IPS-NIHi11 (cell line): ENCODE measurements at places on chromosomes 1 and 21.

DNA sequence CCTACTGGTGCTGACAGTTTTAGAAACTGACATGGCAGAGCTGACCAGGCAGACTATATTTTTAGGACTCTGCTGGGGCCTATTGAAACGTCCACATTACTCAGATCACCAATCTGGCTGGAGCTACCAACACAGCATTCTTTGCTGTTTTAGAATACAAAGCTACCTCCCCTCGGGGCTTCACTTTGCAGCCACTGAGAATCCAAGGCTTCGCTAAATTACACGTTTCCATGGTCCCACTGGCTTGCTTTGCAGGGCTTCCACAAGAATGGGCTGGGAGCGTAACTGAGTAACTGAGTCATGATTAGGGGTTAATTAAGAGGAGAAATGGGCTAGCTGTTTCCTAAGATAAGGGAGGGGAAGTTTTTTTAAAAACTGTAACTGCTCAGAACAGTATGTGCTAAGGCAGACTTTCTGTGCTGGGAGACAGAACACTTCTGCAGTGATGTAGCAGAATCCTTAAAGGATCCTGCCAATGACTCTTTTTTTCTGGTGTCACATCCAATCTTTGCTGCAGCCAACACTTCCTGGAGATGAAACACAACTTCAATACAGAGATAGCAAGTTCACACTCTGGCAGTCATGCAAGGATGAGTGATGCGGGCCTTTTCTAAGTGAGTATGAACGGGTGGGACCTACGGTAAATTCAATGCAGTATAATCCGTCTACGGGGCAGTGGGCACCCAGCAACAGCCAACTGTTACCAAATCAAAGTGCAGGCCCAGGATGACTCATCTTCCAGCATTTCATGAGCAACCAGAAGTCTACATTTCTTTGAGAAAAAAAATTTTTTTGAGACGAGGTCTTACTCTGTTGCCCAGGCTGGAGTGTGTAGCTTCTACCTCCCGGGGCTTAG is 21.5 kb downstream of the NDUFS5 start:
- DNase-seq: no peak

GRCh38 chr21:24118738-24119459 is 1488.4 kb downstream of the MRPL39 start:
- DNase-seq: no peak

- peak; percentile 55 for DNase-seq
Observed at GRCh38 chr1:9942399-9942938, 722 bp downstream of the LZIC start.

- DNase-seq: peak; percentile 64
Observed at GRCh38 chr1:38291906-38292521, 245.4 kb upstream of the POU3F1 start.

- DNase-seq: peak; percentile 83
Observed at GRCh38 chr1:151716771-151717631, at the start of gene CELF3. Gene CELF3, minus strand, starts transcription at chr1:151716803. Its CDS starts 783 bp downstream, at chr1:151716020.

GRCh38 chr1:53414632-53415031 is 44.6 kb upstream of the DMRTB1 start:
- DNase-seq: no peak

GRCh38 chr1:3759796-3760195 is 7.5 kb downstream of the CCDC27 start:
- no peak for DNase-seq

DNA sequence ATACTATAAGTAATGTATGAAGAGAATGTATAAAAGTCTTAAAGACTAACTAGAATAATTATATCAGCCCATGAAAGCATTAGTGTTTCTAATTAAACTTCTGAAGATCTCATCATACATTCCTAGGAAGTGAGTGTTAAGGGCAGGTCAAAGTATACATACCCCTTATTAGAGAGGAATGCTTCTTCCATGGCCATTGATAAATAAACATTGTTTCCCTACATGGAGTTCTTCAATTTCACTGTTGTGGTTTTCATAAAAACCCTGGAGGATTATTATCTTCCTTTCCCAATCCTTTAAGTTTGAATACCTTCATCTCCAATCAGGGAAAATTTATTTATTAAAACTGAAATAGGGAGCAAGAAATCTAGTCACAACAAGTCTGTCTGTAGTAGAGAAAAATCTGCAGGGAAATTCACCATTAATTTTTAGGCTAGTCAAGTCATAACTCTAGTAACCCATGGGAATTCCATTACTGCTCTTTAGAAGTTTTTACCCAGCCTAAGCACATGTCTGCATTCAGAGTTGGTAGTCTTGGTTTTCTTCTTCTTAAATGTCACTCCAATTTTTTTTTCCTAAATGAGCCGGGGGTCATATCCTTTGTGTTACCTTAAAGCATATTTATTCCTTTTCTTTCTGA is 147.0 kb downstream of the TNFSF18 start:
- no peak for DNase-seq

DNA sequence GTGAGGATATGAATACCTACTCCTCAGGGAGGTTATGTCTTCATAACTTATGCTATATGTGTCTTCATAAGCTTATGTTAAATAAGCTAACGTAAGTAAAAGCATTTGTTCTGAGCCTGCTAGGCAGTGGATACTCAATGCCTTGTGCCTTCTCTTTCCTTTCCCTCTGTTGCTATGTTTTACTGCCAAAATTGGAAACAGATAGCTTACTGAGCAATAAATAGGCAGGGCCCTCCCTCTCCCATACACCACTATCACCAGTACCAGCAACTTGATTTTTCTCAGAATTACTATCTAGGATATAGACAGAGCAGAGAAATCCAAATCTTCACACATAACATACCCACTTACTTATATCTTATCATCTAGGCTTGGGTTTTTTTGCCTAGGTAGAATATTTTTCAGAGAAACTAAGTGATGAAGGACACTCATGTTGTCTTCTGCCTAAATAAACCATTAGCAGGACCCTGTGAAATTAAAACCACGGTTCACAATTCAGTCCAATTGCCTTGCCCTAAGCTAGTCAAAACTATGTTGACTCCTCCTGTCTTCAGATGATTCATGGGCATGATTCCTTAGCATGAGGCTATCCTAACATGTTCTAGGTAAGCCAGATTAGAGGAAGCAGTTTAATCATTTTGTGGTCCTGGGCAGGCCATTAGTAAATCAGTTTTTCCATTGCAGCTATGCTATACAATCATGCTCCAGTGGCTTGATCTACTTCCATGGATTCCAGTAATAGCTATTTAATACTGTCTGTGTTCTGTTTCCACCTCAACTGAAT is 15.9 kb upstream of the LRRC8C start:
- no peak for DNase-seq

DNA sequence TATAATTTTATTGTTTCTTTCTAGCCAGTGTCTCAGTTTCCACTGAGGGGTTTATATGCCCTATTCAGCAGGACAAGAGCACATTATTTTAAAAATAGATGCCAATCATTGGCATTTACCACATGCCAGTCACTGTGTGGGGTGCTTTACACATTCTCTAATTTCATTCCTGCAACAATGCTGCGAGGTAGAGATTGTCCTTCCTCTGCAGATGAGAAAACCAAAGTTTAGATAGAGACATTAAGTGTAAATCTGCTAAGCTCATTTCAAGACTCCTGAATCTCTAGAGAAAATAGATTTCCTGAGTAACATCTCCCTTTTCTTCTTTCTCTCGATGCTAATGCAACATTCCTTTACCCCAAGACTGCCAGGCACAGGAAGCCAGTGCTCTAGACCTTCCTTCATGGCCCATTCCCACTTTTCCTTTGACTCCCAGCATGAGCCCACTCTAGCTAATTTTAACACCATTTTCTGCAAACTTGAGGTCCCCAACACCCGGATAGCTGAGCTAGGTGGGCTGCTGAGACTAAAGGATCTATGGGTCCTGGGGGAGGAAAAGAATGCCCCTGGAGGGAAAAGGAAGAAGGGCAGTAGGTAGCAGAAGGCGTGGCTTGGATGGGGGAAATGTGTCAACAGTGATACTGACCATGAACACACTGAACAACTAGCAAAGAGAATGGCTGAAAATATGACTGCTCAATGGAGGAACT is 50.0 kb downstream of the SH3GLB1 start:
- DNase-seq: peak; percentile 29

GRCh38 chr21:37784591-37785318 is 131.5 kb downstream of the KCNJ6 start:
- DNase-seq: no peak

DNA sequence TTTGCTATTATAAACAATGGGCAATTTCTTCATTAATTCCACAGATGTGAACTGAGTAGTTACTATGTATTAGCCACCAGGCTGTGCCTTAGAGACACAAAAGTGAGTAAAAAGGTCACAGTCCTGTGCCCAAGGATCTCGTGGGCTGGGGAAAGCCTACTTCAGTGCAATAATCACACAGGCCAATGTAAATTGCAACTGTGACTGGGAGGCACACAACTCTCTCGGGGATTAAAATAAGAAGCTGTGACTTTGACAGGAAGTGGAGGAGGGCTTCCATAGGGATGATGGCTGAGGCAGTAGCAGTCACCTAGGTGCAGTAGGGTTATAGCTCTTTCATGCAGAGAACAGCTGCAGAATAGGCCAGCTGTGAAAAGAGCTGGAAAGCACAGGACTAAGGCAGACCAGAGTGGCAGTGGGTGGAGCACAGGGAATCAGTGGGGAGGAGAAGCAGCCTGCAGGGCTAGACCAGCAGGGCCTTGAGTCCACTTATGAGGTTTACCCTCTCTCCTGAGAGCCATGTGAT is 121.9 kb downstream of the MAB21L3 start:
- peak; percentile 20 for DNase-seq

DNA sequence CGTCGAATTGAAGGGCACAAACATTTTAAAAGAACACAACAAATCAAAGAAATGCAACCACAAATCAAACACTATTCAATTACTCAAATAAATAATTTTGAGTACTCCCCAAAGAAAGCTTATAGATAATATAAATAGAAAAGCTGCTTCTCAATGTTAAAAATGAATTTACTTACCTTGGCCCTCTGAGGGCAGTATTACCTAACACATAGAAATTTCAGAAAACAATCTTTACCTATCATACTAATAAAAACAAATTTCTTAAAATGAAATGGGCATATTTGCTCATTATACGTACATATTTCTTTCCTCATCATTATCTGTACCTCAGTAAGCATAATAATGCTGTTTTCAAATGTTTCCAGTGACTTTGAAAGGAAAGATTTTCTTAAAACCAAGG is 141.8 kb downstream of the AKT3 start:
- DNase-seq: no peak

GRCh38 chr1:94992161-94992560 is 65.3 kb upstream of the CNN3 start:
- DNase-seq: no peak

DNA sequence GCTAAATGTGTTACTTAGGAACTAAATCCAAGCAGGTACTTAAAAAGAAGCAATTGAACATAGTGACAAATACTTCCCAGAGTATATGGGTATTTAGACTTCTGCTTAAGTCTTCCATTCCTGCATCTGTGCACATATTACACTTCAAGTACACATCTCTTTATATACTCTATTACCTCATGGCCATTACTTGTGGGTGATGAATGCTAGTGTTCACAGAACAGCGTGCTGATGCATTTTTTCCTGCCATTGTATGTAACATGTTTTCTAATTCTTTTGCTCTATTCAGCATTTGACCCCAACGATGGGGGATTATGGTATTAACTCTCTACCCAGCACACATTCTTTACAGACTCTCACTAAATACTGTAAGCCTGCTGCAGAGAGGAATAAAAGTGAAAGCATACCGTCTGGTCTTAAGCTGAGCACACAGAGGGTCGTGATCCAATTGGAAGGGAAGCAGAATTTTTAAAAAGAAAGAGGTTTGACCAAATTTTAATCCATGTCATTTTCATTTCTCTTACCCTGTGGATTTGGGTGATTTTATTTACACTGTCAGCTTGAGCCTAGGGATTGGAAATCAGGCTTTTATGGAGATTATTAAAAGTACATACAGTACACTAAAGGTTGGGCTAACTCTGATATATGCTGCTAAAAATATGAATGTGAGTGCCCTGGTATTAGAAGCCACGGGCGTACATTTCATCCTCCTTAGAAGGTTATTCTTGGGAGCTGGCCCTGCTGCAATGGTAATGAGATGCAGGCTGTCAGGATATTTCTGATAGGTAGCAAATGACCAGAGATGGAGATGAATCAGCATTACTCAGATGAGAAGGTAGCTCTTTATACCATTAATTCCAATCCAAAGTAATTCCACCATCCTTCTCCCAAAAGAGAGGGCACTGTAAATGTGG is 95.5 kb upstream of the PROX1 start:
- DNase-seq: no peak

DNA sequence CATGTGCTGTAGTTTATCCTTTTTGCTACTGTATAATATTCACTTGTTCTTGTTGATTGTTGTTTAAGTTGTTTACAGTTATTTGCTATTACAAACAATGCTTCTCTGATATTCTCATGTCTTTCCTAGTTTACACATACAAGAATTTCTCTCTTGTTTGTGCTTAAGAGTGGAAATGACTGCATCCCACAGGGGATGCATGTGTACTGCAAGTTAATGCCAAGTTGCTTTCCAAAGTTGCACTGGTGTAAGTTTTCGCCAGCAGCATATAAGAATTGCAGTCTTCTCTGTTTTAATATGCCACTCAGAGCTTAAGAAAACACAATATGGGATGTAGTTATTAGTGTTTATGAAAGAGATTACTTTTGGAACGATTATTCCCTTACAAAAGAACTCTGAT is 97.7 kb downstream of the NEK7 start:
- DNase-seq: no peak

- DNase-seq: peak; percentile 70
Observed at GRCh38 chr21:42513151-42513984, at the start of gene SLC37A1. Gene SLC37A1, plus strand, starts transcription at chr21:42513852. Its CDS starts 4,603 bp downstream, at chr21:42518455.

DNA sequence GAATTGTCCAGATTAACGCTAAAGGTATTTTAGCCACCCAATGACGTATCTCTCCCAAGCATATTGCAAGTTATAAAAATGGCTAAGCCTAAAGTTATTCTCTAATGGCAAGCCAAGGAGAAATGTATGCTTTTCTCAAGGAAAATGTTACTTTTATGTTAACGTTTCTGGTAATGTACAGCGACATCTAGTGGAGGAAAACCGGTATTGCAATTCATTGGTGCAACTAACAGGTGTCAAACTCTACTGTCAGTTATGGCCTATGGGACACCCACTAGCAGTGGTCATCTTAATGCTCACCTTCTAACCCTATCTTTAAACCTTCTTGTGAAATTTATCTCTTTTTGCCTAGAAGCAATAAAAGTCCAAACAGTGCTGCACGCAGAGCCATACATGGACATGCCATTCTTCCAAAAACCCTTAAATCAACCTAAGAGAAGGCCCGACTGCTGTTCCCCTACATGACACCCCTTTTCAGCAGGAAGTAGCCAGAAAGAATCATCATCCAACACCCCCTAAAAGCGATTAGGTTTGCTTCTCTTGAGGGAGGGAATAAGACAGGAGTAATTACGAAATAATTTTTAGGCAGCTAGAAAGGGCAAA is 68.7 kb upstream of the LRIF1 start:
- DNase-seq: peak; percentile 65

DNA sequence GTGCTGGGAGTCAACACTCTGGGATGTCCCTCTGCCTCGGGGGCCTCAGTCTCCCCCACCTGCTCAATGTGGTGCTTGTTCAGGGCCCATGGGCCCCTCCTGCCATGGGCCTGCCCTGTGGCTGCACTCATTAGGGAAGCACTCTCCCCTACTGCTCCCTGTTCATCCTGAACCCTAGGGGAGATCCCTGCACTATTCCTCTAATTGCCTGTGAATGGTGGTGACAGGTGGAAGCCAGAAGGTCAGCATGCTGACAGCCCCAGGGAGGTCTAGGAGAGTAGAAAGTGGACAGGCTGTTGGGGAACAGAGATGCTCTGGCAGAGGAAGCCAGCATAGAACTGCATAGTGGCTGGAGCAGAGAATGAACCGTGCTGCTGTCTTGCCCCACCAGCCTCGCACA is 217.6 kb downstream of the TRABD2B start:
- no peak for DNase-seq
